ENCODE measurements at places on chromosomes 11 and 22.

DNA sequence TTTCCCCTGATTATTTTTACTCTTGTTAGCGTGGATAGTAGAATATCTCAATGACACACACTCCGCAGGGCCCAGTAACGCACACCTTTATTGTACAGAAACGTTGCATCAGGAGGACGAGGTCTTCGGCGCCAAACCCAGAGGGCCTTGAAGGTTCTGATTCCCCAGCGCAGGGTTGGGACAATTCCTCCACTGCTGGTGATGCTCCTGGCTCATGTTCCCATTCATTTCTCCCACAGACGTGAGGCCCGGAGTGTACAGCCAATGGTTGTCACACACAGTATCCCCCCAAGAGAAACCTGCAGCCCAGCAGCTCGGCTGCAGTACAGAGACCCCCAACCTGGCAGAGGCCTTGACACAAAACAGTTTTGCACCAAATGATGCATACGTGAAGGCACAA lies 6.1 kb upstream of the ANO1 start:
- no peak for DNase-seq

GRCh38 chr22:26406118-26406517 lies 22.9 kb upstream of the ASPHD2 start:
- no peak for DNase-seq

DNA sequence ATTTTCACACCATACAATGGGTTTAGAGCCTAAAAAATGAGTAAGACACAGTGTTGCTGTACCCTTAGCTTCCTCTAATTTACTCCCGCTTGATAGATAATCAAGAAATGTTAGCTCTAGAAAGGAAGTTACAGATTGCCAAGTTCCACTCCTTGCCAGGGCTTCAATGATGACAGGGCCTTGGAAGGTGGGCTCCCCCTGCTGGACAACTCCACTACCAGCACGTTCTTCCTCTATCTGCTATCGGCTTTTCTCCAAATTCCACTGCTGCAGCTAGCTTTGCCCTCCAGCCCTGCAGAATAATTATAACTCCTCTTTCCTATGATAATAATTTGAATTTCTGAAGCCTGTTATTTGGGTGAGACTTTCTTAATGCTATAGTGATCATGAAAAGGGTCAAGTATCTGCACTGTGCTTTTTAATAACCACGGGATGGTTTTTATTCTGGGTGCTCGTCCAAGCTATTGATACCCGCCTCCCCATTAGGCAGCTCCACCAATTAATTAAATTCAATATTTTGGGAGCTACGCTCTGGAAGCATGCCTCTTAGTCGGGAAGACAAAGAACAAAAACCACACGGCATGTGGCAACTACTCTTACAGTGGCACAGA lies 9.0 kb downstream of the SYN3 start:
- peak; percentile 75 for DNase-seq

- no peak for DNase-seq
These were observed 23.8 kb downstream of the FLRT1 start for GRCh38 chr11:64059339-64060140.

- DNase-seq = no peak
These were observed 7.9 kb downstream of the PRR5 start for GRCh38 chr22:44709881-44710392.

DNA sequence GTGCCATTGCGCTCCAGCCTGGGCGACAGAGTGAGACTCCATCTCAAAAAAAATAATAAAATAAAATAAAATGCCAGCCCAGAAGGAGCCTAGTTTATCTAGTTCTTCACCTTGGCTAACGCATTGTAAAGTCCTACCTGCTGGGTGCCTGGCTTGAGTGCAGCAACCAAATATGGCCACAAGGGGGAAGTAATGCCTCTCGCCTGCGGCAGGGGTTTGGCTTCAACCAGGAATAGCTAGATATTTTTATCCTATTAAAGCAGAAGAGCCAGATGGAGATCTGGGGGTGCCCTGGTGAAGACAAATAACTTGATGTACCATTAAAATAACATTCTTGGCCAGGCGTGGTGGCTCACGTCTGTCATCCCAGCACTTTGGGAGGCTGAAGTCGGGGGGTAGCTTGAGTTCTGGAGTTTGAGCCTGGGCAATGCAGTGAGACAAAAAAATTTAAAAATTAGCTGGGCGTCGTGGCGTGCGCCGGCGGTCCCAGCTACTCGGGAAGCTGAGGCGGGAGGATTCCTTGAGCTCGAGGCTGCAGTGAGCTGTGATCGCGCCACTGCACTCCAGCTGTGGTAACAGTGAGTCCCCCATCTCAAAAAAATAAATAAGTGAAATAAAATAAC lies 20.6 kb upstream of the PLEKHB1 start:
- DNase-seq = peak; percentile 88

- no peak for DNase-seq
These were observed at the start of gene CCDC83 for GRCh38 chr11:85855341-85855656. Gene CCDC83, plus strand, starts transcription at chr11:85855383. Its CDS starts 9,741 bp downstream, at chr11:85865124.

DNA sequence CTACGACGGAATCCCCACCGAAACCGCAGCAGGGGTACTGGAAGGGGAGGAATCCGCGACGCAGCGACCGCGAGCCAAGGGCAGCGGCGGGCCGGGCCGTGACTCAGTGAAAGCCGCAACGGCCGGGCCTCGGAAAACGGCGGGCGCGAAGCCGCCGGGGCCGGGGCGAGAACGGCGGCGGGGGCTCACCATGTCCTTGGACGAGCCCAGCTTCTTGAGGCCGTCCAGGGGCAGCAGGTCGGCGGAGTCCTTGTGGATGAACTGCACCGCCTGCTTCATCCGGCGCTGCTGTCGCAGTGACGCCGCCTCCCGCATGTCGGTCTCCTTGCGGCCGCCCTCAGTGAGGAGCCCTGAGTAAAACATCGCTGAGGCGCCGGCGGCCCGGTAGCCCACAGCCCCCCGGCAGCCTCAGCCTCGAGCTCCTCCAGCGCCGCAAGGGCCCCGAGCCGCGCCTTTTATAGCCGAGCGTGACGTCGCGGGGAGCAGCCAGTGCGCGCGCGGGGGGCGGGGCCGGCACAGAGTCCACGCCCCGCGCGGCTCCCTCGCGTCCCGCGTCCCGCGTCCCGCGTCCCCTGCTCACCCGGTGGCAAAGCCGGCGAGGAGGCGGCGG lies at the start of gene NRIP3:
Gene NRIP3, minus strand, starts transcription at position 429 of the 610 bp plus-strand sequence. Its CDS starts 66 bp downstream, at position 363.
- peak; percentile 86 for DNase-seq

DNA sequence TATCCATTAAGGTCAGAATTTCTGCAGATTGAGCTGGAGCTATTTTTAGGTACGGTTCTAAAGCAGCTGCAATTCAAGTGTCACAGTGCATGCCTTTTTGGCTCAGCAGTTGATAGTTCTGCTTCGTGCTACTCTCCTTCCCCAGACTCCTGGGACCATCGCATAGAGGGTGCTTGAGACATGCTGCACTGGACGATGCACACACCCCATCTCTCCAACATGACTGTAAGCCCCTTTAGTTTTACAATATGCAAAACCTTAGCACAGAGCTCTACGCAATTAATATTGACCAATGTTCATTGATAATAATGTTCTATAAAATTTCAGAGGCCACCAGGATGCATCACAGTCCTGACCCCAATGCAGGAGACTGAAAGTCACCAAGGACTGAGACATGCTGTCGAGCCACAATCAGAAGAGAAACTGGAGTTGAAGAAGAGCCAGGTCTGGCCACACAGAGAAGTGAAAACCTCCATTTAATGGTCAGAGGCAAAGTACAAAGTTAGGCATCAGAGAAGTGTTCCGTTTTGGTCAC lies 120.9 kb upstream of the ZC3H12C start:
- DNase-seq = no peak

DNA sequence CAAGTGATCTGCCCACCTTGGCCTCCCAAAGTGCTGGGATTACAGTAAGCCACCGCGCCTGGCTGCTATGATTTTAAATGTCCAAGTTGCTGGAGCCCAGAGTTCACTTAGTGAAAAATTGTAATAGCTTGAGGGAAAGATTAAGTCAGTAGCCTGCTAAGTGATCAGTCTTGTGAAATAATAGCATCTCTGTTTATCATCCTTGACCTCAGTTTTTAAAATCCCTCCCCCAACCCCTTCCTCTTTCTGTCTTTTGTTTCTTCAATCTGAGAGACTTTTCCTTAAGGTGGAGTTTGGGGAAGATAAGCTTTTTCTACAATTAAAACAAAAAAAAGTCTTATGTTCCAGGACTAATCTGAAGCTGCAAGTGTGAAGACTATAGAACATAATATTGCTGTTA lies 6.4 kb downstream of the HIPK3 start:
- no peak for DNase-seq

DNA sequence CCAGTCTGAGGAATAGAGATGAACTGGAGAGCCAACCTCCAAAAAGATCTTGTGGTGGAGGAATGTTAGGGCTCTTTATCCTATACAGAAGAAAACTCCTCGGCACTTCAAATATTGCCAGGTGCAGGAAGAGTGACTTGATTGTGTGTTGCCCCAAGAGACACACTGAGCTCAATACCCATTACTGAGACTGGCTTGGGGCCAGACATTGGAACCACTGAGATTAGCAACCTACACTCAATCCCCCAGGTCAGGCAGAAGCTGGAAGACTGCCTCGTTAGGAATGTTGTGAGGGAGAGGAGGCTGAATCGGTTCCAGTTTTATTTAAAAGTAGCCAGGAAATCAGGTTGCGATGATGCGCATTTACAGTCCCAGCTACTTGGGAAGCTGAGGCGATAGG lies 2.4 kb upstream of the SGSM3 start:
- DNase-seq = no peak

- DNase-seq = no peak
These were observed 40.7 kb downstream of the SFI1 start for GRCh38 chr22:31537019-31537535.

GRCh38 chr11:32137869-32138268 lies 47.0 kb downstream of the RCN1 start:
- peak; percentile 10 for DNase-seq

DNA sequence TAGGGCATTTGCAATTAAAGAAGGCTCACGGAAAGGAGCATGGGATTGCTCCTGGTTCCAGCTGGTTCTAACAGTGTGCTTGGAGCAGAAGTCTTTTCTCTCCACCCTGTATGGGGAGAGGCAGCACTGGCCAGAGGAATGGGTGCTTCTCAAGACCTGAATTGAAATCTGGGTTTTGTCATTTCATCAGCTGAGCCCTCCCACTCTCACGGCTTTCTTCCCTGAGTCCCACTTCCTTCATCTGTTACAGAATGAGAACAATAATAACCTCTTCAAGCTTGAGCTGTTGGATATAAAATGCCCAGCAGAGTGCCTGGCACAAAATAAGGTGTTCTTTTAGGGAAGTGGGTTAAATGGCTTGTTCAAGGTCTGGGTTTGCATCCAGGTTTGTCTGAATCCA lies 17.2 kb downstream of the CNTF start:
- no peak for DNase-seq

DNA sequence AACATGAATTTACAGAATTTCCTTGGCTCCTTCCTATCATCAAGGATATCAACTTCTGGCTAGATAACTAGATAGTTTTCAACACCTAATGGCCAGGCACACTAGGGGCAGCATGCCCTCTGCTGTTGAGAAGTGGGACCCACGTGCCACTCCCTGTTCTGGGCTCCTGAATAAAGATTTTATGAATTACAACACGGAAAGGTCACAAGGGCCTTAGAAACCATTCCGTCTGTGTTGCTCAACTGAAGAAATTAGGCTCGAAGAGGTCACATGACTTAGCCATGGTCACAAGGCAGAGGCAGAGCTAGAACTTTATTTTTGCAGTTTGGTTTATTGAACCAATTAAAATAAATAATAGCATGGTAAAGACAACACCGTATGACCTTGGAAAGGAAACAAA lies 36.0 kb downstream of the PRCP start:
- peak; percentile 62 for DNase-seq

- no peak for DNase-seq
These were observed 4.4 kb downstream of the CALCA start for GRCh38 chr11:14967581-14968243.
